Testis (tissue), 5 donors: ENCODE measurements at places on chromosomes 2 and 18. TPM values are rescaled to one million over a fixed set of nuclear protein-coding genes. Genes with fewer than 3 reads are reported as not detected.

Gene SEPTIN2
- 310 TPM for total RNA-seq

Gene ZNF385B
- 37.4 TPM for total RNA-seq

Gene TYMS
- 22.7 TPM for total RNA-seq

Gene PSMA8
- total RNA-seq, result 20.1 TPM

Gene ASXL3
- 15.4 TPM for total RNA-seq

Gene RNF152
- total RNA-seq, result 10.8 TPM

Gene DUSP2
- 16.5 TPM for total RNA-seq
